ENCODE measurements at places on chromosomes 5 and 9.

DNA sequence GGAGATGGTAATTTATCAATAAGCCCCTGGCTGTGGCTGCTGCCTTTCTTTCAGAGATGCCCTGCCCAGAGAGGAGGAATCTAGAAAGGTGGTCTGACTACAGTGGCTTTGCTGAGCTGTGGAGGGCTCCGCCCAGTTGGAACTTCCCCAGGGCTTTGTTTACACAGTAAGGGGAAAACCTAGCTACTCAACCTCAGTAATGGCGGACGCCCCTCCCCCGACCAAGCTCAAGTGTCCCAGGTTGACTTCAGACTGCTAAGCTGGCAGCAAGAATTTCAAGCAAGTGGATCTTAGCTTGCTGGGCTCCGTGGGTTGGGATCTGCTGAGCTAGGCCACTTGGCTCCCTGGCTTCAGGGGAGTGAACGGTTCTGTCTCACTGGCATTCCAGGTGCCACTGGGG lies 865.4 kb upstream of the ACO1 start:
- no peak for DNase-seq

DNA sequence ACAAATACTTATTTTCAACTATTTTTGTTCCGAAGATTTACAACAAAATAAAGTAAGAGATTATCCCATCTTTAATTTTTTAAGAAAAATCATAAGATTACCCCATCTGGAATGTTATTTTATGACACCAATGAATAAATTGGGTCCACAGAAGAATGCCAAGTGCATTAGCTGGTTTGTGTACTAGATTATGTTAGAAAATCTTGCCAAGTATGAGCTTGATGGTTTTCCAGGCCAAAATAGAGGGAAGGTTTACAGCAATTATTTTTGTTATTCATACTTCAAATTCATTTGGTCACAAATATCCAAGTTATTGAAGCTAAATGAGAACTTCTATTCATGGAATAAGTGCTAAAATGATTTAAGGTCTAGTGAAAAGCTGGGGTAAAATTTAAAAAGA lies 109.4 kb upstream of the DMRTA1 start:
- no peak for DNase-seq

DNA sequence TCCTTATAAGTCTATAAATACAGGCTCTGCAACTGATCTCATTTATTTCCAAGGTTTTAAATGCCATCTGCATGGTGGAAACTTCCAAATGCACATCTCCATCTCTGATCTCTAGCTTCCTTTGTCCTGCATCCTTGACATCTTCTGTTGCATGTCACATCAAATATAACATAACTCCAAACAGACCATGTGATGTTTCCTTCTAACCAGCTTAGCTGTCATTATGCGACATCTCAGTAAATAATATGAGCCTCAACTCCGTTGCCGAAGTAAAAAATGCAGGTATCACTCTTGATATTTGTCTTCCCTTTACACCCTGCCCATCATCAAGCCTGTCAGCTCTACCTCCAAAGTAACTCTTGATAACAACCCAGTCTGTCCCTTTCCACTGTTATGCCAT lies 506.4 kb upstream of the C9orf72 start:
- no peak for DNase-seq

DNA sequence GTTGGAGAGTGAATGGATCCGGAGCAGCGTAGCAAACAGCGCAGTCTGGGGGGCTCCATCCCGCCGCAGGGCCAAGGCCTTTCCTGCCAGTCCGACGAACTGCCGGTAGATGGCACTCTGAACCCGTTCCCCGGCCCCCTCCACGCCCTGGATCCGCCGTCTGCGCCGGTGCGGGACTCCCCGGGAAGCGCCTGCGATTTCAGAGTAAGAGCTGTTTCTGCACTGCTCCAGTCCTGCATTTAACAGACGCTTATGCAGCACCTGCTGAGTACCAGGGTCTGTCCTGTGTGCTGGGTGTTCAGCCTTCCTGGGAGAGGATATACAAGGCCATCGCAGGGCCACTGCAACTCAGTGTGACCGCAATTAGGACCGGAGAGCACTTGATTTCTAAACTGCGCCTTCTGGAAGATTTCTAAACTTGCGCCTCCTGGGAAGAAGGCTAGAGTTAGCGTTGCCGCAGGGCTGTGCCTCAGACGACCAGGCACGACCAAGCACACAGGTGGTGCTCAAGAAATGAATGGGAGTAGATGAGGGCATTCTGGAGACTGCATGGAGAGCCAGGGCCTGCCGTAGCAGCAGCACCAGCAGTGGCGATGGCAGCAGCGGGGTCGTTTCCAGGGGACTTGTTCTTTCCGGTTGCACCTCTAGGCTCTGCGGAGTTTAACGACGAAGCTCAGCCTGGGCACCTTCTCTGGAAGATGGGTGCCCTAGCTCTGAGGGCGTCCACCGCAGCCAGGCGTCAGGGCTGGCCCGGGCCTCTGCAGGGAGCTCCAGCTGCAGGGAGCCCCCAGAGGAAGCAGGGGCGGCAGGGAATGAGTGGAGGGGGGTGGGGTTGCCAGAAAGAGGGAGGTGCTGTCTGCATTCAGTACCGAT lies 14.3 kb upstream of the TIFAB start:
- DNase-seq: peak; percentile 21

DNA sequence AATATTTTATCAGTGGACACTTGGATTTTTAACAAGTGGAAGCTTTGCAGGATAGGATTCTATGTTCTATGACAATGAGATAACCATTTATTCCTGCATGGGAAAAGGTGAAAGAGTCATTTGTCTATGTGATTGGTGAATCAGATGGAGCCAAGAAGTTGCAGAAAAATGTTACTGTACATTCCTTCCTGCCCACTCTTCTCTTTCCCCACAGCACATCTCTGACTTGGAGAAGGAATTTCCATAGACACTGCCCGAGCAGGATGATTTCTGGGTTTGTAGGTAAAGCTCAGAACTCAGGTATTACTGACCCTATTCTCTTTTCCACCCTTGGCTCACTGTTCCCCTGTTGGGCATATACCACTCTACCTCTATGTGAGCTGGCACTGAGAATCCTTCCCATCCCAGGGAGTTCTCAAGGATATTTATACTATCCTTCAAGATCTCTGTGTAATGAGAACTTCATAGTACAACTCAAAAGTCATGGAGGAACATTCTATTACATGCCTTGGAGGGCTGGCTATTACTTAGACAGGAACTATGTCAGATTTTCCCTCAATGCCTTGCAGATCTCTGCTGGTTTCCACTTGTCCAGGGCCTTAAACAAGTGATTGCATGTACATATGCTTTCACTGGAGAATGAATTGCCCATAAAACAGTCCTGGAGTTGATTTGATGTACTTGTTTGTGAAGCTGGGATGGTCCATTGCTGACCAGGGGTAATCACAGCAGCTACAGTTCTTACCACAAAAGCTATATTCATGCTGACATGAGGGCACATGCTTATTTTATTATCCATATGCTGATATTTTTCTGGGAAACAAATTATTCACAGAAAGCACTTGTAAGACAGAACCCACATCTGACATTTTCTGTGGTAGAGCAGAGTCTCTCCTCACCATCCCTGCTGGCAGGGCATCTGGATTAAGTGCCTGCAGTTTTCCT lies 24.1 kb downstream of the SLC1A3 start:
- no peak for DNase-seq

DNA sequence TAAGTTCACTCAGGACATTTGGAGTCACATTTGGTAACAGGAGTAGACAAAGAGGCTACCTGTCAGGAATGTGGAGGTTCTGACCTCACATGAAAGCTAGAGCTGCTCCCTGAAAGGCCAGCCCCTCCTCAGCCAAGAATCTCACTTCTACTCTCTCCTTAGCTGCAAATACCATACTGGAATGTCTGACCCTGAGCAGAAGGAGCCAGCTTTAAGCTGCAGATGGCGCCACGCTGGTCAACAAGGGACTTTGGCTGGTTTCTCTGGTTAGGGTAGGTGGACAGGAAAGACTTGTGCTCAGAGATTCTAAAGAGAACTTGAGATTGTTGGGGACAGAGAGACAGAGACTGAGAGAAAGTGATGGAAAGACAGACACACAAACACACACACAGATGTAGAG lies 21.9 kb downstream of the ASTN2 start:
- no peak for DNase-seq

DNA sequence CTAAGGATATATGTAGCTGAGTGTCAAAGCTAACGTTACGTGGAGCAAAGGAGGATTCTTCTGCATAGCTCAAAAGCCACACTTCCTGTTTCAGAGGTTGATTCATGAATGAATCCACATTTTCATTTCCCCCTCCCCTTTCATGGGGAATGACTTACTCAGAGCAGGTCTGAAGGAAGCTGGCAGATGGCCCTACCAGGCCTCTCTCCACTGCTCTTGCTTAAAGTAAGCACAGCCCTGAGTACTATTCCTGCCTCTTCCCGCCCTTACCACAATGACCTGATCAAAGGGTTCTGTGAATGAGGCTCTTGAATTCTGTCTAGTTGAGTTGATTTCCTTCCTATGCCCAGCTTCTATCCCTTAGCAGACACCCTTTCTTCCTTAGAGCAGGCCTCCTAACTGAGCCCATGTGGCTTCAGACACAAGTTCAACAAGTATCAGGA lies 6.3 kb downstream of the IGIP start:
- DNase-seq: no peak

DNA sequence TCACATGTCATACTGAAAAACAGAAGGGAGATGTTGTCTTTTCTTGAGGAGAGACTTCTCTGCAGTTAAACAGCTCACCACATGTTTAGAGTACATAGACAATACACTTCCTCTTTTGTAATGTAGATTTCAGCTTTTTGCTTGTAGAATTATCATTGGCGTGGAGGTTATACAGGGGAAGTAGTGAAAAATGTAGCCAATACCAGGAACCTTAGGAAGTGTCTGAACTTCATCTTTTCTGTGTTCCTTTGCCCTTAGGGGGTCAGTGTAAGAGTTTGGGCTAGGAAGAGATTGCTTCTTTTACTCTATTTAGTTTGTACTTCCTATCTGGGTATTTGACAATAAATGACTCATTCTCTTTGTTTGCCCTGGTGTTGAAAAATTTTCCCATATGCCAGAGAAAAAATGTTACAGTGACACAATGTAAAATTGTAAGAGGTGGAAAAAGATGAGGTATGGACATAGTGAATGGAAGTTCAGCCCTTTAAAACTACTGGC lies 21.0 kb upstream of the CDKN2B start:
- no peak for DNase-seq

GRCh38 chr5:34673463-34674125 lies 17.5 kb downstream of the RAI14 start:
- DNase-seq: no peak

DNA sequence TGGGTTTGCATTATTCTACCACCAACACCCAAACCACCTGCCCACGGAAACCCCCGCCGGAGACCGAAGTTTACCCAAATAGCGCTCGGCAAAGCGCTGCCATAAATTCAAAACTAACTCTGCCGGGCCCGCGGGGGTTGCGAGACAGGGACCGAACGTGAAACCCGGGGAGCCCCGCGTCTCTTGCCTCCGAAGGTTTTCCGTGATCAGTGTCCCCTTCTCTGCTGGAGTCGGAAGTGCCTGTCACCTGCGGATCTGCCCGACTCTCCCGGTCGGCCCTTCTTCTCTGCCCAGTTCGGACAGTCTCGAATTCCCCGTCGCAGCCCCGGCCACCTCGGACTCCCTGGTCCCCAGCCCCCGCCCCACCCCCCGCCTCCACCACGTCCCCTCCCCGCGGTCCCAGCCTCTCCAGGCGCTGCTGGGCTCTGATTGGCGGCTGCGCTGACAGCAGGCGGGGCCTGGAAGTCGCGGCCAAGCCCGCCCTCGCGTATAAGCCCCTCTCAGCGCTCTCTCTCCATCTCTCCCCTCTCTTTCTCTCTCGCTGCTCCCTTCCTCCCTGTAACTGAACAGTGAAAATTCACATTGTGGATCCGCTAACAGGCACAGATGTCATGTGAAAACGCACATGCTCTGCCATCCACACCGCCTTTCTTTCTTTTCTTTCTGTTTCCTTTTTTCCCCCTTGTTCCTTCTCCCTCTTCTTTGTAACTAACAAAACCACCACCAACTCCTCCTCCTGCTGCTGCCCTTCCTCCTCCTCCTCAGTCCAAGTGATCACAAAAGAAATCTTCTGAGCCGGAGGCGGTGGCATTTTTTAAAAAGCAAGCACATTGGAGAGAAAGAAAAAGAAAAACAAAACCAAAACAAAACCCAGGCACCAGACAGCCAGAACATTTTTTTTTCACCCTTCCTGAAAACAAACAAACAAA lies at the start of gene RORB:
RORB (plus strand) TSS at position 517 of the 929 bp plus-strand sequence. CDS start 642 bp downstream, outside the sequence.
- no peak for DNase-seq

- DNase-seq: no peak
Observed at GRCh38 chr5:7464182-7464581, 68.2 kb downstream of the ADCY2 start.

DNA sequence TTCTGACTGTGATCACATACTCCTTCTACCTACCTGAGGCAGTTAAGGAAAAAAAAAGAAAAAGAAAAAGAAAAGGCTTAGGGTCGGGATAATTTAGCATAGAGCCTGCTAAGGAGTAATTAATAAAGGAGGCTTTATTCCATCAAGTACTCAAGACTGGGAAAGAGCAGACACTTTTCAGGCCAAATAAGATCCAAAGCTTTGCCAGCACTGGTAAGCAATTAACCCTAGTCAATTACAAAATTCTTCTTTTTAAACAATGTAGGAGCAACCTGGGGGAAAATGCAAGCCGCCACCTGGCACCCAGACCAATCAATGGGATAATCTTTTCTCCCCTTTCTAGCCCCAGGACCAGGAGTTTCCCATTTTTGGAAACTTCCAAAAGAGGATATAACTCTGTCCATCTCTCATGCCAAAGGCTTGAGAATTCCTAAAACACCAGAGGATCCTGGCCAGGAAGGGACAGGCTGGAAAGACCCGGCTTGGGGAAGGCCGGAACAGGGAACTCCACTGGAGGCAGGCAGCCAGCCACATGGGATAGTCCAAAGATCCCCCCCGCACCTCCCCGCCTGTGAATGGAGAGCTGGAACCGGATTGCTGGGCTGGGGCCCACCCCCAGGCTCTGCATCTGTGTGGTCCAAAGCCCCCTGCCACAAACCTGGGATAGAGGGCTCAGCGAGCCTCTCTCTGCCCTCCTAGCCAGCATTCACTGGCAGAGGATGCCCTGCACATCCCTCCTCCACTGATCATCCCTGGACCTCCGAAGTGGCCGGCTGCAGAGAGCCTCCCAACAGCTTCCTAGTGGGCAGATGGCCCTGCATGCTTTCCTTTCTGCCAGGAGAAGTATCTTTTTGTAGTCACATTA lies 117.8 kb downstream of the ZNF354C start:
- DNase-seq: no peak

DNA sequence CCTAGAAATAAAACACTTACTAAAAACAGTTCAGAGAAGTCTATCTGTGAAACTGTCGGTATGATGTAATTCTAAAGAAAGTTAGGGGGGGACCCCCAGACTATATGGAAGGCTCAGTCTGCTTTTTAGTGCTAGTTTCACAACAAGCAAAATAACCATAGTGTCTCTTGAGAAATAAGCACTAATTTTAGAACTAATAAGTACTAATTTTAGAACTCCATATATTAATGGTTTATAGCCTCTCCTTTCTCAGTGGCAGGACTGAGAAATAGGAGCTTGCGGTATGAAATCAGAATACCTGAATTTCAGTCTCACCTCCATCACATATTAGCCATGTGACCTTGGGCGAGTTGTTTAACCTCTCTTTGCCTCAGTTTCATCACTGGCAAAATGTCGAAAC lies 1.4 kb upstream of the PHF24 start:
- no peak for DNase-seq
